SJSA1 (cell line): ENCODE measurements at places on chromosomes 16 and 17. TPM values are rescaled to one million over a fixed set of nuclear protein-coding genes. Genes with fewer than 3 reads are reported as not detected.

The DNASE1L2 gene
- total RNA-seq, result 1.4 TPM in 2 replicates

- DNase-seq, result no peak
Observed at GRCh38 chr17:78408476-78409050, 30.1 kb downstream of the PGS1 start.

GRCh38 chr17:81083125-81083765, 48.3 kb downstream of the BAIAP2 start:
- no peak for DNase-seq

The UNC45B gene
- total RNA-seq, result not detected in 2 replicates

The SULT1A4 gene
- 0.58 and 3.6 TPM in 2 replicates for total RNA-seq

DNA sequence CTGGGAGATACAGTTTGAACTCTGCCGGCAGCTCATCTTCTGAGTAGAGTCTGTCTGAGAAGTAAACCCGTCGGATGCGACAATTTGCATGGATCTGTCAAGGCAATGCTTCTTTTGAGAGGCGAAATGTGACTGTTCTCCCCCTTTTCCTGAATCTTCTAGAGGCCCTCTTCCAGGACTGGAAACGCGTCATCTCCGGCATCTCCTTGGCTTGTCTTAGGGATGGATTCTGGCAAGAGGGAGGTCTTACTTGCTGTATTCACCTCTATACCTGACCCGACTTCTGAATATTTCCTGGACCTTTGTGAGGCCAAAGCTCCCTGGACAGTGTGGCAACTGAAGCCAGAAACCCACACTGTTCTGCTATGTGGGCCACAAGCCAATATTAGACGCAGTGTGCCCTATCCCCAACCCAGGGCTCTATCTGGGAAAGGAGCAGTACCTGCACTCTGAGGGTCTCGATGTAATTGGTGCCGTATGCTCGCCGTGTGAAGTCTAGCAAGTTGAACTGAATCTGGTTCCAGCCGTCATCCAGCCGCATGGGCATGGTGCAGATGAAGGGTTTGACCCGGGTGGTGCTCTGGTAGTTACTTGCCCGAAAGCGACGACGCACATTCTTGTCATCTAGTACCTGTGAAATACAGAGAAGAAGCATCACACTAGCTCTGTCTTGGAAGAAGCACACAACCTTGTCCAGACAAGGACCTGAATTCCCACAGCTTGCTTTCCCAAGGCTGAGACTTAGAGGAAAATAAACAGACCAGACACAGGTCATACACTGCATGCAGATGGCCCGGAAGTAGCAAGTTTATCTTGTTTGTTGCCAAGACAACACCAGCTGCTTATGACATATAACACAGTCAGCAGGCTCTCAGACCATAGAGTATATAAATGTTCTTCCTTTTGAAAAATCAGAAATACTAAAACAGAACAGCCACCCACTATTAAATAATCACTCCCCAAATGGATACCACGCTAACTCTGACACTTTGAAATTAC, 14.1 kb downstream of the CFAP20 start:
- no peak for DNase-seq

The SDR42E2 gene
- not detected in 2 replicates for total RNA-seq

The RUNDC3A gene
- not detected in 2 replicates for total RNA-seq

DNA sequence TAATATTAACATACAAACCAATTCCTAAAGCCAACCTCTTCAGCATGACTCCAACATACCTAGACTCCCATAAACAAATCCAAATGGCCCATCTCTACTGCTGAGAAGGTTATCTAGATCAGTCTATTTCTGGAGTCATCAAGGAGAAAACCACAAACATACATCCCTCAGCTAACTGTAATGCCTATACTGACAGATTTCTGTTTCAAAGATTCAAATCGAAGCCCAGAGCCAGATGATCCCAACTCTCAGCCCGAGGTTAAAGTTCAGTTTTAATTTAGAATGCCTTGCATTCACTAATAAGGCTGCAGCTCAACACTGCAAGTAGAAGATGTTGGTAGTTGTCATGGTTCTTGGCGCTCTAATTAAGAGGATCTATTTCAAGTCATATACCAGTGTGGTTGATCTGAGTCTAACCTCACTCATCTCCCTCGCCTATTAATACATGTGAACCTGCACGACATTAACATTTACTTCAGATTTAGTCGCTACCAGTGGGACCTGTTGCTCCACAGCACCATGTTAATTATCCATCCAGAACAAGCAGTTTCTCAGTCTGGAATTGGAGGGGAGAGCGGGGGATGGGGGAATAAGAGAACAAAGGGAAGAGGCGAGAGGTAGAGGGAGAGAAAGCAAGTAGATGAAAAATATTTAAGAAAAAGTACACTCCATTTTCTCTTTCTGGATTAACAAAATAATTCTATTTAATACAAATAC, 15.4 kb downstream of the PHF12 start:
- no peak for DNase-seq

DNA sequence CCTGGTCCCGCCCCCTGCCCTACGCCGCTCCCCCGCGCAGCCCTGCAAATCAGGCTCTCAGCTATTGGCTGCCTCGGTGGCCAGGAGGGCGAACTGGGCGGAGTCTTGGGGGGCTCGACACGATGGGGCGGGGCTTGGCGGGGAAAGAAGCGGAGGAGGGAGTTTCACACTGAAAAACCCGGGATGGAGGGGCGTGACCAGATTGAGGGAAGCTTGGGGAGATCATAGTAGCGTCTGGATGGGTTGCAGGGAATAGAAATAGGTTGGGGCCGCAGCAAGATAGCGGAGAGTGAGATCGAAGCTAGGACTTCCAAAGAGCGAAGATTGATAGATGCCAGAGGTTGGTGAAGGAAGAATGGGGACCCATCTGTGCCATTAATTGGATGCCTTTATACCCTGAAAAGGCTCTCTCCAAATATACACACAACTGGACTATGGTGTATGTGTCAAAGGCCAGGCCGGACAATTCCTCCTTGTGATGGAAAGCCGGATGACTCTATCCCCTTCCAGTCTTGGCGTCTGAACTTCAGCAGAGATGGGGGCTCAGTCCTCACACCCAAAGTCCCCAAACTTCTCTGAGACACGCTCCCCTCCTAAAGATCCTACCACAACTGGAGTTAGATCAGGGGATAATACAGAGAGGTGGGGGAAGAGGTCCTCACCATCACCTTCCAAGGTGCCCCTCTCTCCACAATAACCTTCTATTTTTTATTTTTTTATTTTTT, 376 bp upstream of the STAC2 start:
- DNase-seq, result no peak

DNA sequence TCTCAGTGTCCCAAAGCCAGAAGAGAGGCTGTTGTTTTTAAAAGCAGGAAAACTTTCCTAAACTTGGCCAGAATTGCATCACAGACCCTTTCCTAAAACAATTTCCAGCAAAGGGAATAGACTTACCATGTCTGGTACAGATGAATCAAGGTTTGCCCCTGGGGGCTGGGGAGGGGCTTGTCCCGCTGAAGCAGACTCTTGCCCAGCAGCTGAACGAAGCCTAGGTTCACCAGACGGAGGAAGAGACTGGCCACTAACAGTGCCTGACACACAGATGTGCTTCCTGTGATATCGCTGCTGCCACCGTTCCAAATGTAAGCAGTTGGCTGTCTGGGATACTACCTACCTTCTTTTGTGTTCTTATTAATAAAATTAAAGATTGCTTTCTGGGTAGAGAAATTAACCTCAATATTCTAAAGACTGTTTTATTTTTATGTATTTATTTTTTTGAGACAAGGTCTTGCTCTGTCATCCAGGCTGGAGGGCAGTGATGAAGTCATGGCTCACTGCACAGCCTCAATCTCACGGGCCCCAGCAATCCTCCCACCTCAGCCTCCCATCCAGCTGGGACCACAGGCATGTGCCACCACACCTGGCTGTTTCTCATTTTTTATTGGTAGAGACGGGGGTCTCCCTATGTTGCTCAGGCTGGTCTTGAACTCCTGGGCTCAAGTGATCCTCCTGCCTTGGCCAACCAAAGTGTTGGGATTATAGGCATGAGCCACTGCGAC, 13.5 kb downstream of the PRCD start:
- DNase-seq, result no peak

DNA sequence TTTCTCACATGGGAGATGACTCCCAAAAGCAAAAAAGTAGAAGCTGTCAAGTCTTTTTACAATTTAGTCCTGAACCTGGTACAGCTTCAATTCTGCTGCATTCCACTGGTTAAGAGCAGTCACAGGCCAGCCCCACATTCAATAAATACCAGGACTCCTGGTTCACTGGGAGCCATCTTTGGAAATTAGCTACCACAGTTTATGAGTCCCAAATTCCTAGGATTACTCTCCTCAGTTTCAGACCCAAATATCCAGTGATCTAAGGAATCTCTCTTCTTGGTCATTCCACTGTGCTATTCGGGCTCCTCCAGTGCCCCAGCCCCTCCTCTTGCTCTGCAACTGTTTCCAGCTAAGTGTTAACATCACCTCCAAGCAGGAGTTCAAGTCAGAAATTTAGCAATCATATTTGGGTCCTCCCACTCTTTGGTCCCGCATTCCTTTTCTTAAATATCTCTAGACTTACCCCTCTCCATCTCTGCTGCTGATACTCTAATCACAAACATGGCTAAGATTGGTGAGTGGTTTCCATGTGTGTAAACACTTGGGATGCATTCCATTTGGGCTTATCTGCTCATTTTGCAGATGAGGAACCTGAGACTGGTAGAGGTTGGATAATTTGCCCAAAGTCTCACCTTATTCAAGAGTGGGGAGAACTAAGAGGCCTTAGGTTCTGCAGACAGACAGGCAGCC, 9.6 kb upstream of the WIPF2 start:
- DNase-seq, result no peak
